RCC 7860 (cell line): ENCODE measurements at places on chromosomes 7 and 10.

DNA sequence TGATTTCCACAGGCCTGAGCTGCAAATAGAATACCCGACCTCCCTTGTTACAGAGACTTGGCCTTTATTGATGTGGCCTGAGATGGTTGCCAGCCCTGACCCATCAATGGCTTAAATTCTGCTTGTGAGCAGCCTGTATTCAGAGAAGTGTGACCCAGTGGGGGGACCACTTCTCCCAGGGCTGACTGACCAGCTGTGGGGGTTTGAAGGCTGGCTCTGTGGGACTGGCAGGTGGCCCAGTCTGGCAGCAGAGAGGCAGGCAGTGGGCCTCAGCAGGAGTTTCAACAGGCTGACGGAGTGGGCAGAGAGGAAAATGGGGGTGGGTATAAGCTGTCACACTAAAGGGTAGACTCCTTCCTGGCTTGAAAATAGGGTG is 12.2 kb upstream of the PPIF start:
- DNase-seq = no peak

- DNase-seq = no peak
Observed at GRCh38 chr10:44198096-44198779, 186.7 kb downstream of the CXCL12 start.

GRCh38 chr10:17115683-17116082 is 13.9 kb downstream of the CUBN start:
- peak; percentile 94 for DNase-seq

GRCh38 chr10:1544209-1544673 is 193.1 kb downstream of the ADARB2 start:
- DNase-seq = no peak

GRCh38 chr7:128454808-128455542 is 703 bp upstream of the HILPDA start:
- DNase-seq = no peak

- DNase-seq = peak; percentile 27
Observed at GRCh38 chr10:67788028-67788886, 49.7 kb downstream of the DNAJC12 start.

GRCh38 chr7:152636441-152636840 is 39.5 kb downstream of the XRCC2 start:
- DNase-seq = no peak

- DNase-seq = peak; percentile 84
Observed at GRCh38 chr7:81111358-81111757, 192.5 kb upstream of the SEMA3C start.

DNA sequence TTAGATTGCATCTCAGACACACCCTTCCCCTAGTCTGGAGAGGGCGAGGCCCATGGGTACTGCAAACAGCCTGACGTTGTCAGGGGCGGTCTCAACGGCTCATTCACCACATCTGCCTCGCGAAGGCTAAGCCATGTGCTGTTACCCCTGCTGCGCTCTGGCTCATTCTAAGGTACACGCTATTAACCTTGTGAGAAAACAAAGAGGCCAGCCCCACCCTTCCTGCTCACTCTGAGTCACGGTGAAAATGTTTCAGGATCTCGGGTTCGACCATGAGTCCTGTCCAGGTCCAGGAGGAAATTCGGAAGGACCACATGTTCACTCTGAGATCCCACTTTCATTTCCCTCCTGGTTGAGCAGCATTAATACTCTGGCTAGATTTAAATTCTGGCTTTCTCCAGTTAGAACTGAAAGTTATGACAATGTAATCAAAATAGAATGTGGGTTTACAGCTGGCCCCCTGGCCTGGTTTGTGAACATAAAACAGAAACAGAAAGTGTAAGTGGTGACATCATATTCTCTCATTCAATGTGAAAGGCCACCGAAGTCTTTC is 55.2 kb downstream of the EGFR start:
- DNase-seq = peak; percentile 99

- DNase-seq = no peak
Observed at GRCh38 chr10:131701131-131701947, 199.5 kb upstream of the PPP2R2D start.

DNA sequence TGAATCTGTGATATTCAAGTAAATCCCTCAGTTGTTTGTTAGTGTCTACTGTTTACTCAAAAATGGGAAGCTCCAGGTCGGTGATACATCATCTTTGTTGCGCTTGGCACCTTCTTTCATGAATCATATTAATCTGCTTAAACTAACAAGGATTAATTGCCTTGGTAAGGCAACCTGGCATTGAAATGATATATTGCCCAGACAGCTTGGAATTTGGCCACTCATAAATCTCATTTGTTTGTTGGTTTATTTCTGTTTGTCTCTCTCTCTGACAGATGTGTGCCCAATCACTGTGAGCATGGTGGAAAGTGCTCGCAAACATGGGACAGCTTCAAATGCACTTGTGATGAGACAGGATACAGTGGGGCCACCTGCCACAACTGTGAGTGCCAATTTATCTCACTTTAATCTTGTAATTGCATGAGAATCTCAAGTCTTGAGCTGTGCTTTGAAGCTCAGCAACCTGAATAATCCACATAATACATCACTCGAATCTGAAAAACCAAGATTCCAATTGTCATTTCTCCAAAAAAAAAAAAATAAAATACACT is 1104.8 kb upstream of the C7orf33 start:
- no peak for DNase-seq

DNA sequence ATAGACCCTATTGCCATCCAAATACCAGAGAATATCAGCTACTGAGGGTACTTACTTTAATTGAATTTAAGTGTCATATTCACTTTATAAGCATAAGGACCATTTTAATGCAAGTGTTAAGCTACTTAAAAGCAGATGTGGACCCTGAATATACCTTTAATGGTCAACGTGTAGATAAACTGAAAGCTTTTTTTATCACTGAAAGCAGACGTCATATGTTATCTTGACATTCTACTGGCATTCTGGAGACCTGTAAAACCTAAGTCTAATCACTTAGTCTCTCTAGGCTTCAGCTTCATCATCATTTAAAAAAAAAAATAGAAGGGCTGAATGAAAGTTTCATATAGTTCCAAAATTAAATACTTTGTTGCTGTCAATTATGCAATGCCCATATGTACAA is 116.5 kb downstream of the ELAPOR2 start:
- no peak for DNase-seq

DNA sequence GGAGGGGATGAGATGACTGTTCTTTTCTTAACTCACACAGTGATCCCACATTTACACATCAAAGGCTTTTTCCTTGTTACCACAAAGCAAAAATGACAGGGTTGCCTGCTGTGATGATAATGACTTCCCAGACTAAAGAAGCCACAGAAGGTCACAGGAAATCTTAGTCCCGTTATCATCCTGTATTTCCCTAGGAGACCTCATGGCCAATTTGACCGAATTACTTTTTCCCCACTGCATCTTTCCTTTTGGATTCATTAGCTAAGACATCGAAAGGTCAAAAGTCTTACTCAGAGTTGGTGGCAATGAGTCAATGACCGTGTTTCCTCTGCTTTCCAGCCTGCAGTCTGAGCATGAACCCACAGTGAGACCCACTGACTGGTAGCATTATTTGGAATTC is 130.1 kb upstream of the INHBA start:
- DNase-seq = peak; percentile 97

- no peak for DNase-seq
Observed at GRCh38 chr10:31705136-31705535, 223.5 kb downstream of the ARHGAP12 start.

DNA sequence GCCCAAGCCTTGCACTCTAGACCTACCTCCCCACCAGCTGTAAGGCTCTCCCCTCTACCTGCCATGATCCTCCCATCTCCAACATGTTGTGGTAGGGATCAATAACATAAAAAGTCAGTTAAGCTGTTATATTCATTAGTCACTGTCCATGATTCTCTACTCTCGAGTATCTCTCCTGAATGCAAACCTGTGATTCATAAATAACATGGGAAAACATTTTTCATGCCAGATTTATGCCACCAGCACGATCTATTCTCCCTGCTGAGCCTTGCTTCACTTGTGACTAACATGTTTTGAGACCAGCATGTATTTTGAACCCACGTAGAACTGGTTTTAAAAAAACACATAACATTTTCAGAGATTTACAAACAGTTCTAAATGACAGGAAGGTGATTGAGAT is 30.3 kb downstream of the TMEM168 start:
- DNase-seq = no peak

GRCh38 chr10:79145517-79146470 is 77.0 kb downstream of the ZMIZ1 start:
- DNase-seq = no peak

GRCh38 chr10:129233351-129234148 is 233.5 kb upstream of the MGMT start:
- DNase-seq = no peak

DNA sequence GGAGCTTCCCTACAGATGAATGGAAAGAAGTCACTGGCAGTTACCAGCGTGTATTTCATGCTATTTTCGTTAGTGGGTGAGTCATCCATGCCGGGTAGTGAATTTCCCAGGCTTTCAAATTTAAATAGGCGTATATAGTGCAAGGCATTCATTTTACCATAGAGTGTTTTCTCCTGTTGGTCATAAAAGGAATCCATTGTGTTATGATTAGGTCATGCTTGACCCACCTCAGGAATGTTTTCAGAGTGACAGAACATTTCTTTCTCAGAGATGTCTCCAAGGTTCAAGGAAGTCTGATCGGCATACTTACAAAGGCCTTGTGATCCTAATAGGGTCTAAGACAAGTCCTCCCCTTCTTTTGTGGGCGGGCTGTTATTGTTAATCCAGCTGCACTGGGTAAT is 110.7 kb downstream of the AKR1D1 start:
- peak; percentile 99 for DNase-seq

GRCh38 chr10:128860574-128860973 is 606.5 kb upstream of the MGMT start:
- no peak for DNase-seq

DNA sequence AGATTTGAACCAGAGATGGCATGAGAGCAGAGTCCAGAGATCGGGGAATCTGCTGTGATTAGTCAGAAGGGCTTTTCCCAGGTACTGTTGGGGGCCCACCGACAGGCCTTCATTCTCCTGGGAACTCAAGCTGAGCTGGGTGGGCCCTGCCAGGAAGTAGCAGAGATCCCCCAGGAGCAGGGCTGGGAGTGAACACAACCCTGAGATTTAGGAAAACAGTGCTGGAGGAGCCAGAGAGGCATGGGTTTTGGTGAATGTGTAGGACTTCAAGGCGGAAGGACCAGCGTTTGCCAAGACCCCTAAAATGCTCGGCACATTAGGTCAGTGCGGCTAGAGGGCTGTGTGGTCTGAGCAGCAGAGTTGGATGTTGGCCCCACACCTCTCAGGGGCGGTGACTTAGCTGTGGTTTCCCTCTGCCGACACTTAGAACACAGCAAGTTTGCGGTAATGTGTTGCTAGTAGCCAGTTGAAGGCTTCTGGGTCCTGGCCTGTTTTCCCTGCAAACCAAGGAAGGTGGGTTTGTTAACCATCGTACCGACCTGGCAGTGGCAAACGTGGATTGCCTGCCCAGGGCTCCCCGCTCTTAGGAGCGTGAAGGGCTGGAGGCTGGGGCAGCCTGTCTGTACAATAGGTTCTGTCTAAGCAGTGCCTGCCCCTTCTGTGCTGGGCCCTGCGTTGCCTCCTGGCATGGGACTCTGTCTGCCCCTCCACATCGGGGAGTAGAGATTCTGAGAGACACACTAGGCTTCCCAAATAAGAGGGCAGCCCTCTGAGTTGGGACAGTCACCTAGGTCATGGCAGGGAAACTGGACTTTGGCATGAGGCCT is 14.0 kb downstream of the NACAD start:
- DNase-seq = no peak

DNA sequence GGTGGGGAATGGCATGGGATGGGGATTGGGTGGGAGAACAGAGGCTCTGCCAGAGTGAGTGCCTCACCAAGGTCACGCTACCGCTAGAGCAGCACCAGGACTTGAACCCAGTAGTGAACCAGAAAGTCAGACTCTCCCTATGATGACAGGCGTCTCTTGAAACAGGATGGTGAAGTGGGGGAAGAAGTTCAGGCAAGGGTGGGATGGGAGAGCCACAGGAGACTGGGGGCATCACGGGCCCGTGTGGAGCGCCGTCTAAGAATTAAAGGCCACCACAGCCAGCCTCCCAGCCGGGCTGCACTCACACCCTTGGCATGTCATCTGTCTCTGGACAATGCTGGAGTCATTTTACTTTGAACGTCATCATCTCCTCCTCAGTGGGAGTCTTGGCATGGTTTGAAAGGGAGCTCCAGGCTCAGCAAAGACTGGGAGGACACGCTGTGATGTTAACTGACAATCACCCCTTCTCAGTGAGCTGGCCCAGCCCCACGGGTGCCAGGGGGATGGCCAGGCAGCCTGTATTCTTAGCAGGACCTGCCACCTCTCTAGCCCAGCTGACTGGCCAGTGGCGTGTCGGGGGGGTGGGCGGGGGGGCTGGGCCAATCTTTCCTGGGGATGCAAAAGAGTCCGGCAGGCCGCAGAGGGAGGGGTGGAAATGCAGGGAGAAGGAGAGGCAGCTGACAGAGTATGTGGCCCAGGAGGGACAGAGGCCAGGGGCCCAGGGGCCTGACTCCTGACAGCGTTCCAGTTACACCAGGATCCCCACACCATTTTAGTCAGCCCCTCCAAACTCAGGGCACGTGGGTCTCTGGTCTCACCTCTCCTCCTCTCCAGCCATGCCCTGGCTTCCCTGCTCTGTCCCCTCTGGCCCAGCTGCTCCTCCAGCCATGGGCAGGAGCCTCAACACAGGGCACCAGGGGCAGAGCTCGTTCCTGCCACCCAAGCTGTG is 96.2 kb downstream of the VOPP1 start:
- peak; percentile 25 for DNase-seq

DNA sequence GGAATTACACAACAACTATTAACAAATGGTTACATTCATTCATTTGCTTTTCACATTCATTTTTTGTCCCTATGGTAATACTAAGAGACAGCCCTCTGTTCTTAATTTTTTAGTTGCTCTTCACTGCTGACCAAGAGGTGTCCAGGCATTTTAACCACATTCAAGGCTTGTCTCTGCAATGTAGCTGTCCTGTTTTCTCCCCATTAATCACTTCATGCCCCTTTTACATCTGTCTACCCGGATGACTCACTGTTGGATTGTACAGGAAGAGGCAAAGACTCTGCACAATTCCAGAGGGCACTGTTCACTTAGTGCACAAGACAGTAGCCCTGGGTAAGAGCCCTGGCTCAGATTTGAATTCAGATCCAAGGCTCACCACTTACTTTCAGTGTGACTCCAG is 168.5 kb downstream of the NOC3L start:
- DNase-seq = peak; percentile 71

DNA sequence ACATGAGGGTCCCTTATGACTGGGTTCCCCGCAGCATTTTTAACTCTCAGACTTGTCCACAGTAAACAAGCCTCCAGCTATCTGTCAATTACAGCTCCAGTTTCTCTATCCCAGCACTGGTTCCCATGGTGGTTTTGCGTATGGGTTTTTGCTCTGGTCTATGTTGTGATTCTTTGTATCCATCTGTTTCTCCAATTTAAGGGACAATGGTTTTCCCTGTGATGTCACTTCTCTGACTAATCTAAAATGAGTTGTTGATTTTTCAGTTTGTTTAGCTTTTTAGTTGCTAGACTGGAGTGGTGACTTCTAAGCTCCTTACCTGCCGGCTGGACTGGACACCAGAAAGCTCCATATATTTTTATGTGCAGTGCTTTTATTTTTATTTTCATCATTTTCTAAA is 303.7 kb downstream of the INHBA start:
- DNase-seq = no peak
